ENCODE measurements at places on chromosomes 6 and 20. TPM values are rescaled to one million over a fixed set of nuclear protein-coding genes. Genes with fewer than 3 reads are reported as not detected.
A peak's percentile ranks its signal among the peaks of the same experiment; 100 is the strongest.

BMP2 gene
- 1.1 TPM for polyA plus RNA-seq

PTK6 gene
- not detected for polyA plus RNA-seq

SAMD5 gene
- polyA plus RNA-seq, result 0.15 TPM

BNIP5 gene
- polyA plus RNA-seq, result not detected

SAMD10 gene
- polyA plus RNA-seq, result 4.8 TPM

MAP3K4 gene
- 16.2 TPM for polyA plus RNA-seq

ZNF311 gene
- 0.21 TPM for polyA plus RNA-seq

IL17A gene
- not detected for polyA plus RNA-seq

EMILIN3 gene
- 1.2 TPM for polyA plus RNA-seq

LGSN gene
- not detected for polyA plus RNA-seq

RUNX2 gene
- polyA plus RNA-seq, result 0.54 TPM

DEF6 gene
- 0.86 TPM for polyA plus RNA-seq

- no peak for DNase-seq
Observed at GRCh38 chr6:150466196-150466595, 97.4 kb downstream of the IYD start.

- DNase-seq, result no peak
Observed at GRCh38 chr20:2476742-2477615, 6.4 kb upstream of the SNRPB start.

DNA sequence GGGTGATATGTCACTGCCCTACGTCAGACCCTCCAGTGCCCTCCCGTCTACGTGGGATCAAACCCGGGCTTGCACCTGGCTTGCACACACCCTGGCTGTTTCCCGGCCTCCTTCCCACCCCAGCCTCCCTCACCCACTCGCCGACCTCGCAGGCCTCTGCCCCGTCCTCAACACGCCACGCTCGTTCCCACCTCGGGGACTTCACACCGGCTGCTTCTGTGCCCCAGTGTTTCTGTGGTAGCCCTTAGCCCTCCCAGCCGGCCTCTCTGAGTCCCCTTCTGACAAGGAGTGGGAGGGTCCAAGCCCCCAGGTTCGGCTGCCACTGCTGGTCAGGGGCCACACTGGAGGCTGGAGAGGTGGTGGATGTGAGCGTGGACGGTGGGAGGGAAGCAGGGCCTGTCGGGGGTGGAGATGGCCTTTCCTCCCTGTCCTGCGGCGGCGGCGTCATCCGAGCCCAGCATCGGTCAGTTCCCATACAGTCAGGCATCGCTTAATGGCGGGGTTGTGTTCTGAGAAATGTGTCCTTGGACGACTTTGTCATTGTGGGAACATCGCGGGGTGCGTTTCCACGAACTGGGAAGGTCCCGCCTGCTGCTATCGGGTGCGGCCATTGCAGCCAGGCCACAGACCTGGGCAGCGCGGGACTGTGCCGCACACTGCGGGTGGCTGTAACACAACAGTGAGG is 11.4 kb upstream of the KIF25 start:
- DNase-seq, result no peak

GRCh38 chr6:40568062-40568708 is 19.0 kb downstream of the LRFN2 start:
- no peak for DNase-seq

DNA sequence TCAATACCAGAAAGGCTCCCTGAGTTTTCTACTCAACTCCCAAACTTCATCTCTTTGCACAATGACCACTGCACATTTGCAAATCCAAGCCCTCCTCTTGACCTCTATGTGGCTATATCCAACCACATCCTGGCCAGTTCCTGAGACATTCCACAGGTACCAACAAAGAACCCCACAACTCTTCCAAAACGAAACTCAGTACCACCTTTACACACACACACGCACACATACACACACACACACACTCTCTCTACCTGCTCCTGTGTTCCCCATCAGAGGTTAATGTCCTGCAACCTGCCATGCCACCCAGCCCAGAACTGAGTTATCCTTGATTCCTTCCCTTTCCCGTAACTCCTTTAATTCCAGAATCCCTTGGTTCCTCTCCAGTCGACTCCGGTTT is 58.5 kb downstream of the CHD6 start:
- no peak for DNase-seq

- no peak for DNase-seq
Observed at GRCh38 chr6:74071214-74071613, 375.2 kb downstream of the CD109 start.

- DNase-seq, result no peak
Observed at GRCh38 chr6:101935732-101936131, 542.2 kb downstream of the GRIK2 start.

GRCh38 chr20:13778827-13779226 is 5.9 kb downstream of the ESF1 start:
- no peak for DNase-seq

GRCh38 chr20:20452254-20452676 is 84.4 kb downstream of the INSM1 start:
- peak; percentile 83 for DNase-seq

DNA sequence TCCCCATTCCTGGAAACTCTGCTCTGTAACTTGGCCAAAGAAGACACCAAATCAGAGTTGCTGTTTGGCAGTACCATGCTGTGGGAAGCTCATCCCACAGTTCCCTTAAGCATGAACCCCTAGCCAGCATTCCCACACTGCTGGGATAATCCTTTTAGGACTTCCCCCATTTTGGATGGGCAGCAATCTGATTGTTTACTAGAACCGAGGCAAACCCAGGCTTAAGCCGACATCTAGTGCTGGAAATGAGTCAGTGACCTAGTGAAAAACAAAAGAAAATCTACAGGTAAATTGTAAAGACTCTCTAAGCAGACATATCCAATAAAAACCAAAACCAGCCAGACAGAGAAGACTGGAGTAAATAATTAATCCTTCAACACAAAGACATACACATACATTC is 5.2 kb downstream of the DNAH8 start:
- no peak for DNase-seq

GRCh38 chr6:162833776-162834175 is 106.0 kb downstream of the PACRG start:
- no peak for DNase-seq

GRCh38 chr6:21188505-21189223 is 404.9 kb upstream of the SOX4 start:
- DNase-seq, result no peak

DNA sequence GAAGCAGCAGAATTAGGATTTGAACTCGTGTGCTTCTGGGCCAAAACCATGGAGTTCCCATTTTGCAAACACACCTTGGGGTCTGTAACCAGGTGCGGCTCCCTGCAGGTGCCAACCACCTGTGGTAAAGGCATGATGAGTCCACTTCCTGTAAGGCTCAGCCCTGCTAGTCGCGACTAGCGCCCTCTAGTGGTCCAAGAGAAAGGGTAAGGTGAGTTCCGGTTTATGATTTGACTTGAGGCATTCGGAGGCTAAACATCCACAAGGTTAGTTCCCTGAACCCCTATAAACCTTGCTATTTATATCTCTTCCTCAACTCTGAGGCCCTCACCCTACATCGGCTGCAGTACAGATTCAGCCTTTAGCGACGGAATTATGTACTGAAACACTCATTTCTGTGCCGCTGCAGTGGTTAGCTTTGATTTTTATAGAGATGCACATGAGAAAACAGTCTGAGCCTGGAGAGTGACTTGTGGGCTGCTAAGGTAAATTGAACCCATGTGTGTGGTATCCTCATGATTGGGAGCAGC is 173.4 kb downstream of the PLCB1 start:
- peak; percentile 11 for DNase-seq

- no peak for DNase-seq
Observed at GRCh38 chr6:167210375-167211294, 52.9 kb upstream of the GPR31 start.

DNA sequence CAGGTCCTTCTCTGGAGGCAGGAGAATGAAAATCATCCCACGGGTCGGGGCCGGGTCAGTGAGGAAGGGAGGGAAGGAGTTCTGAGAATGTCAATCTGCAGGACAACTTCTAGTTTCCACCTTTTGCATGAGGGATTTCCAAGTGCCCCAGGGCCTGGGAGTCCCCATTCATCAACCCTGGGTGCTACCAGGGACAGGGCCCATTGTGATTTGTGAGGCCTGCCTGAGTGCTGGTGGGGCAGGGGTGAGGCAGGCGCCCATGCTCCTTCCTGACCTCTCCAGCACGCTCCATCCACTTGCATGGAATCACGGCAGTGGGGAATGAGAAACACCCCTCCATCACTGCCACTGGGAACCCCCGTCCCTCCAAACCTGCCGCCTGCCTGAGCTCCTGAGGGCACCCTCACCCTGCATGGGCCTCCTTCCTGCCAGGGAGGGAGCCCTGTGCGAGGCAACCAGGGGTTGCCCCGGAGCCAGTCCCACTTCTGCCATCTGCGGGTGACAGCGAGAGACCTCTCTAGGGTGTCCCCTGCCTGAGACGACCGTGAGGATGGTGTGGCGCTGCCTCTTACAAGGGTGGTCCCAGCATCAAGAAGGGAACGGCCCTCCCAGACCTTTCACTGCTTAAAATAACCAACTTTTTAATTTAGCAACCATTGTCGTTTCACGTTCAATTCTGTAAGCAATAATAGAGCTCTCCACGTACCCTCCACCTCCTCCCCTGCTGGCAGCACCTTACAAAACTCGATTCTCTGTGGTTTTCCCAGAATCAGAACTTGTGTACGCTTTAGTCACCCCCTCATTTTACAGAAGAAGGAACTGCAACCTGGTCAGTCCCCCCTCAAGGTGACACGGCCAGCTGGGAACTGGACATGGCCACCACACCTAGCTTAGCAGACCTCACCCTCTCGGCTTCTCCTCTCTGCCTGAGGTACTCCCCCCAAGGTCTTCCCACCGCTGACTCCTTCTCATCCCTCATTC is 28.6 kb downstream of the PMEPA1 start:
- DNase-seq, result no peak

DNA sequence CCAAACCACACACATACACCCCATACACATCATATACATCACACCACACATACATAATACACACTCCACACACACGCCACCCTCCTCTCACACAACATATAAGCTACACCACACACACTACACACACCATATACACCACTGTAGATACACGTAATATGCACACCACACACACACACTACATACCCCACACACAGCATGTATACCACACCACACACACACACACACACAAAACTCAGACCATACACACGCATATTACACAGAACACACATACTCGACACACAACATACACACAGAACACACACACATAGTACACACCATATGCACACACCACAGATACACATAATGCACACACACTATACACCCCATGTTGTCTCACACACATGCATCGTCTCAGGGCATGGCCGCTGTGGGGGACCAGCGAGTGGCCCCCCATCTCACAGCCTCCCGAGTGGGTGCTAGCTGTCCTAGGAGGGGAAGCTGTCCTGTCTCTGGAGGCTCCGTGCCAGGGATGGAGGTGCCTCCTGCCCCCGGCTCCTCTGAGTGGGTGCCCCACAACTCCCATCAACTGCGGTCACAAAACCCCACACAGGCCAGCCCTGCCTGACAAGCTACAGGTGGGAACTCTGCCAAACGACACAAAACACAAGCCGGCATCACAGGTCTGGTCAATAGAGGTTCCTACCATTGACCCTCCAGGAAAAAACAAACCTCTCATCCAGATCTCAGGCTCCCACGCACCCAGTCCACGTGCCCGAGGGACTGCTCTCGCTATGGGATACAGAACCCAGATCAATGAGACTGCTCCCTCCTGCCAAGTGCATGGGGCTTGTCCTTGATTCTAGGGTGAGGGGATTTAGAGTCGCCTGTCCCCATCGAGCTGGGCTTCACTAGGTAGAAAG is 49.1 kb downstream of the DACT2 start:
- DNase-seq, result no peak

GRCh38 chr6:122449069-122449468 is 22.5 kb downstream of the SERINC1 start:
- no peak for DNase-seq

DNA sequence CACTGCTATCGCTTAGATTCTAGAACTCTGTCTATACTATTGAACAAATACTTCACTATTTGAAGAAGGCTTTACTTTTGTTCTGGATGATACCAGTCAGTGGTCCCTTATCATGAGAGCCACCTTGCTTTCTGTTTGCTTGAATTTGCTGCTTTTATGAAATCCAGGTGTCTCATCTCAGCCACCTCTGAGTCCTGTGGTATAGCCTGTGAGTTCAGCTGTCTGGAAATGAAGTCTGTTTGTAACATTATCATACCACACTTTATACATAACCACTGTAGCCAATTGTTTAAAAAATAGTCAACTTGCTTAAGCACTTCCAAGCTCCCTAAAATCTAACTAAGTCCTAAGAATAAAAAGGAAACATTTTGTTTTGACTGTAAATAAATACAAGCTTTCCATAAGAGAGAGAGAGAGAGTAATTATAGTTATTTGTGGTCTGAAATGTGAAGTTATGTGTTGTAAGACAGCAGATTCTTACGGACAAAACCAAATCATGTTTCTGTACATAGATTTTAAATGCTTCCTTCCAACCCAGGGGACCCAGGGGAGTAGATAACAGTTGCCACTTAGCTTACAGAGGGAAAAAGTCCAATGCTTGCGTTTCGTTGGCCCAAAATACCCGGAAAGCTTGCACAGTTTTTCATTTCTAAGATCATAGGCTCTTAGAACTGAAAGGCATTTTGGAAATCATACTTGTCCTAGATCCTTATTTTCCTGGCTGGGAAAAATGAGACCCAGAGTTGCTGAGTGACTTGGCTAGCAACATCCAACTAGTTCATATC is 1107.8 kb upstream of the FLRT3 start:
- no peak for DNase-seq

- no peak for DNase-seq
Observed at GRCh38 chr20:18533491-18533890, 25.8 kb downstream of the SEC23B start.

GRCh38 chr6:105087571-105088211 is 92.1 kb downstream of the POPDC3 start:
- no peak for DNase-seq

DNA sequence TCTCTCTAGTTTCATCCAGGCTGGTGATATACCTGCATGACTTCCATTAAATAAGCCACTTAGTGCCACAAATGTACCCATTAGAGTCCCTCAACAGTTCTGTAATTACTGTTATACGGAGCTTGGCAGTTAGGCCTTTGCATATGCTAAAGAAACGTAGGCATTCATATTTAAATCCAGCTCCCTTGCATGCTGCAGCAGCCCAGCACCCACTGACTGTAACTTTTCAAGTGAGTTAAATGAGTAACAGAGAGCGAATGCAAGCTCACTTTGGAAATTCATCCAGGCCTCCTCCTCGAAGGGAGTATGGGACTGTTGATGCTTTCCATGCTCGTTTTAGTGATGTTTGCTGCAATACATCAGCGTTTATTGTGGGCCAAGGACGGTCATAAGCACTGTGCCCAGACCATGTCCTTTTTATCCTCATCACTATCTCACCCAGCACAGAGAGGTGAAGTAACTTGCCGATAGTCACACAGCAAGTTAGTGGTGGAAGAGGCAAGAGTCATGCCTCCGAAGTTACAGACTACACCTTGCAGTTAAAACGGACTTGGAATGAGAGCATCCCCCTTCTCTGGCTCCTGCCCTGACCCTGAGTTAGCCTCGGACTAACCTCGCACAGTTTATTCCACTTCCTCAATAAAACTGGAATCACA is 179.4 kb upstream of the PDE10A start:
- DNase-seq, result no peak

GRCh38 chr20:46031014-46031569 is 2.1 kb downstream of the SLC12A5 start:
- no peak for DNase-seq

GRCh38 chr6:33236328-33236727 is 28.0 kb downstream of the RING1 start:
- no peak for DNase-seq

- no peak for DNase-seq
Observed at GRCh38 chr20:43961541-43962471, 47.2 kb downstream of the TOX2 start.
